ENCODE measurements at places on chromosomes 2 and 18.

- no peak for DNase-seq
Measured at GRCh38 chr18:5180254-5180653, 16.8 kb downstream of the AKAIN1 start.

- DNase-seq = no peak
Measured at GRCh38 chr2:222433332-222434173, 9.2 kb downstream of the SGPP2 start.

DNA sequence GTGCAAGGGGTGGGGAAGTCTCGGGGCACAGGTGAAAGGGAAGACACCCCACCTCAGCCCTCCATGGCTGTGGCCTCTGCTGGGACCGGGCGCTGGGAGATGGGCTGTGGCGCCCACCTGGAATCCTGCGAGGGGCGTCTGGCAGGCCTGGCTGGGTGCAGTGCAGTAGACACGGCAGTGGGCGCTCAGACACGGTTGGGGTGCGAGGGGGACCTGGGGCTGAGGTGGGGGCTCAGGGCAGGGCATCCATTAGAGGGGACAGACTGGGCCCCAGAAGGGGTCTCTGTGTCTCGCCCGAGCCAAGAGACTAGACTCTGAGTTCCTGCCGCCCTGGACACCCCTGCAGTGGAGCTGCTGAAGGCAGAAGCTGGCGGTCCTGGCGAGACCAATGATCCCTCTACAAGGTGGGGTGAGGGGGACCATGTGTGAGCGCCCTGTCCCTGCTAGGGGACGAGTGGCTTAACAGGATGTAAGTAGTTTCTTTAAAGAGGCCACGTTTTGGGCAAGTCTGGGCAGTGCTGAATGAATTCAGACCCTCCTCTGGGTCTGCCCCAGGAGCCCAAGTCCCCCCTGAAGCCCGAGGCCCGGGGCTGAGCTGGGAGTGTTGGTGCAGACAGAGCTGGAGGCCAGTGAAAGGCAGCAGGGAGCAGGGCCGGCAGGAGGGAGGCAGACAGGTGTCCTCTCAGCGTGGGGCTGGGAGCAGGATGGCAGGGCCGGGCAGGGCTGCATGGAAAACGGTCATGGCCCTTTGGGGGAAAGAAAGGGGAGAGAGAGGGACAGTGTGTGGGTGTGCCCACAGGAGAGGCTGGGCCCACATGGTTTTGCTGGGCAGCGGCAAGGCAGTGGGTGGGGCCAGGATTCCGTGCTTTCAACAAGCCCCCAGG lies 57.2 kb downstream of the HS6ST1 start:
- DNase-seq = no peak

DNA sequence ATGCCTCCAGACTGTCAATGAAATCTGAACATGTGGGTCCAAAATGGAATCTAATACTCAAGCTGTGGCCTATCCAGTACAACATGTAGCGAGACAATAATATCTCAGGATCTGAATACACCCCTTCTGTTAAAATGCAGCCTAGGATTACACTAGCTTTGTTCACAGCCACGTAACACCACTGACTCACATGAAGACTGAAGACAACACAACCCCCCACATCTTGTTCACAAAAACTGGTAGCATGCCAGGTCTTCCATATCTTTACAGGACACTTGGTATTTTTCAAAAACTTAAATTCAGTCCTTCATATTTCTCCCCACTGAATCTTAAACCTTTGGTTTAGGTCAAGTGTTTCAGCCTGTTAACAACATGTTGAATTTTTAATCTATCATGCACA lies 84.2 kb downstream of the SLC8A1 start:
- DNase-seq = no peak

DNA sequence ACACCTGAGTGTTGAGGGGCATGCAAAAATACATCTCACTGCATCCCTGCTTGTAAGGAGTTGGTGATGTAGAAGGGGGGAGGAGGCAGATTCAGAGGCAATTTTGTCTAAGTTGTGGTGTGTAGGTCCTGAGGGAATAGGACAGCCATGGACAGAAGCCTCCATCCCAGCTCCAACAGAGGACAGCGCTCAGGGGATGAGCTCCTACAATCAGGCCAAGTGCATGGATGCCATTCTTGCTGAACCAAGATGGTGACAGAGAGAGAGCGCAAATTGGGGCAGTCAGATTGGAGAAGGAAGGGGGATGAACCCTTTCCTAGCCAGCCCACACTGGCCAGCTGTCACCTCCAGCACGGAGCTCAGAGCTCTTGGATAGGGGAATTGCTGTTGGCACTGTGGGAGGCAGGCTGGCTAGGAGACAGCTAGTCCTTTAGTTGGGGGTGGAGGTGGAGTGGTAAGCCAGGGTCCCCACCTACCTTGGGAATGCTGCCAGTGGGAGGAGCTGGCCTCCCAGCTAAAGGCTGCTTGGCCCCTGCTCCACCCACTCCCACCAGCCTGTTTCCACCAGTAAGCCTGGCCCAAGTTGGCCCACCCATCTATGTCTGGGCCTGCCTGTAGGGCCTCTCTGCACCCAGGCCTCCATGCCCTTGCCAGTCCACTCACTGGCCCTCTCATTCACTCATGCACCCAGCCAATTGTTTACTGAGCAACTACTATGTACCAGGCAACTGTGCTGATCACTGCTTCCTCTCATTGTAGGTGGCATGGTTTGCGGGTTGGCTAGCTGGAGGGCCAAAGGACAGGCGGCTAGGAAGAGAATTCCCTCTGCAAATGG lies 2.5 kb upstream of the PER2 start:
- DNase-seq = no peak

GRCh38 chr18:65016631-65017371 lies 734.0 kb upstream of the CDH7 start:
- DNase-seq = no peak

- no peak for DNase-seq
Measured at GRCh38 chr2:167440382-167440781, 552.1 kb downstream of the XIRP2 start.

DNA sequence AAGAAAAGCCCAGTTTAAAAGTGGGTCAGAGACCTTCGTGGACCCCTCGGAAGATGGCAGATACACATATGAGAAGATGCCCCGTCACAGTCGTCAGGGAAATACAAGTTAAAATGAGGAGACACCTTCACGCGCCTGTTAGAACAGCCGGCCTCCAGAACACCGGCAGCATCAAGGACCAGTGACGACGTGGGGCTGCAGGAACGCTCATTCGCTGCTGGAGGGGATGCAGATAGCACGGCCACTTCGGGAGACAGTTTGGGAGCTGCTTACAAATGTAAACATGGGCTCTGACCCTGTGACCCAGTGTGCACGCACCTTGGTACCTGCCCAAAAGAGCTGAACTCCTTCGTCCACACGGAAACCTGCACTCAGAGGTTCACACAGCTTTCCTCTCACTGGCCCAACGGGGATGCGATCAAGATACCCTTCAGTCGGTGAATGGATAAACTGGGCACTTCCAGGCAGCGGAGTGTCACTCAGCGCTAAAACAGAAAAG lies 83.7 kb upstream of the CTDP1 start:
- DNase-seq = no peak

GRCh38 chr18:24083550-24083949 lies 55.3 kb upstream of the CABYR start:
- DNase-seq = no peak

DNA sequence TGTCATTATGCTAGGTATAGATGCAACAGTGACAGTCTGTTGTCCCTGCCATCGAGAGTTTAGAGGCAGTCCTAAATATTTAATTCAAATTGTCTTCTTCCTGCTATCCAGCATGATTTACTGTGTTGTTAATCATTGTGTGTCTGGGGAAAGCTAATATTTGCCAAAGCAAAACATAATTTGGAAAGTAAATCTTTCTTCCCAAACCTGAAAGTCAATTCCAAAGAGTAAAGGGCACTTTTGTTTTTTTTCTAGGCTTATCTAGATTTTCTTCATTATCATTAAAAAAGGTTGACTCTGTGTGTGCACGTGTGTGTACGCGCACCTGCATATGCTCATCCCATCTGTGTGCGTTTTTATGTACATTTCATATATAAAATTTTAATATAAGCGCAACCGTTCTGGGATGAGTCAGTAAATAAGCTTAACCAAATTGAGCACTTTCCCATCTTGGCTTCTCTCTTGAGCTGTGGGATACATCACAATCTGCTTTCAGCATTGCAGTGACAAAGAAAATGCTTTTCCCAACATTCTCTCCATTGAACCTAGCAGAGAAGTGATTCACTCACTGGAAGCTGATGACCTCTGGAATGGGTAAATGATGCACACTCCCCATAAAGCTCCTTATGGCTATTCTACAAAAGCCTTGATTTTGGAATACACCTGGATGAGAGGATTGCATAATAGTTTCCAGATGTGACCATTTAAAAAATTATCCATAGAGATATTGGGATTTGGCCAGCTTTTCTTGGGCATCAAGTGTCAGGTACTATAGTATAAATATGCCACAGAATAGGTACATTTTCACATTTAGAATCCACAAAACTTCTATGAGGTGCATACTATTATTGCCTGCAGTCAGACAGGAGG lies 488.4 kb downstream of the ADCYAP1 start:
- DNase-seq = no peak

GRCh38 chr18:6270771-6271216 lies 143.9 kb downstream of the L3MBTL4 start:
- no peak for DNase-seq

GRCh38 chr2:127678531-127678930 lies 3.2 kb upstream of the LIMS2 start:
- no peak for DNase-seq

- DNase-seq = no peak
Measured at GRCh38 chr2:16971722-16972234, 306.1 kb upstream of the CYRIA start.

- DNase-seq = no peak
Measured at GRCh38 chr2:233223059-233223894, 28.2 kb upstream of the ATG16L1 start.

DNA sequence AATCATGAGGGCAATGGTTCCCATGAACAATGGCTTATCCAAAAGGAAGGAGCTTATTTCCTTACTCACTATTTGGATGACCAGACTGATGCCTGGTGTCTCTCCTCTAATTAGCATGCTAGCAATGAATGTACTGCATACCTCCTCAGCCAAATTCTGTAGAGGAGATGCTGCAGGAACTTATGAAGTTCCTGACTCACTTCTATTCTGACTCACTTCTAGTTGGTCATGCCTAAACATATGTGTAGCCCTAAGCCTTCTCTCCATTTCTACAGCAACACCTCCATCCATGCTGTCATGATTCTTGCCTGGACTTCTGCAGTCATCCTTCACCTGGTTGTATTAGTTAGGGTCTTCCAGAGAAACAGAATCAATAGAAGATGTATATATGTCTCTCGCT lies 59.9 kb upstream of the MRPS9 start:
- no peak for DNase-seq

GRCh38 chr2:21175895-21176646 lies 52.3 kb downstream of the TDRD15 start:
- DNase-seq = no peak

- no peak for DNase-seq
Measured at GRCh38 chr2:72669121-72669520, 156.7 kb downstream of the EXOC6B start.

DNA sequence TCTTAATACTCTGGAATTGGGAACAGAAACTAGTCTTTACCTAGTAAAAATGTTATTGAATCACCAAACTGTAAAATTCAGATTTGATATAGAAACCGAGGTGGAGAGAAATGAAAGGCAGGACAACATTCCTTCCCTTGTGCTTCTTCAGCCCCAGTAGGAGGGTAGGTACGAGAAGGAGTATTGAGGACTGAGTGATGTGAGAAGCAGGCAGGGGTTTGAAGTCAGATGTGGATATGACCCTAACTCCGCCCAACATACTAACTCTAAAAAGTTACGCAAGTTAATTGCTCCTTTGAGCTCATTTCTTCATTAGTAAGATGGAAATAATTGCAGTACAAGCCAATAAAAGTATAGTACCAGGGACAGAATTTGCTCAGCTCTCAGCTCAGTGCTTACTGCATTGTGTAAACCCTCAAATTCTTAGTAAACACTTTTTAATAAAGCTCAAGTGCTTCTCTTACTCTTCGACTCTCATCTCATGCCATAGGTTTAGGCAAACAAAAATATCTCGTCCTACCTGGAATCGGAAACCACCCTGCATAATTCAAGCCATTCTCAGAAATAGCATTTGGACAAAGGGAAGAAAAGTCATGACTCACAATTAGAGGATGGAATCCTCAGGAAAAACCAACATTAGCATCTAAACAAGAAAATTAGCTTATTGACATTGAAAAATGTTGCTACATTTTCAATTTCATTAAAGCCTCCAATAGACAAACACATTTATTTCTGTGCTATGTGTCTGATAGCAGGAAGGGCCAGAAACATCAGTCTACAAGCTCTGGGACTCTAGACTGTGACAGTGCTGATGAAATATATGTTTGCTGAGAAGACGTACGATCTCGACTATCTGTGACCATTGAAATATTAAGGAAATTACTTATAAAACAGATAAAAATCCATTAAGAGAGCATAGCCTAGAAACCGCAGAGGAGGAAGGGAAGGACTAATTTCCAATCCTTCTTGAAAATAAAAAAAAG lies 161.3 kb downstream of the HNMT start:
- no peak for DNase-seq

GRCh38 chr2:207274530-207275189 lies 108.9 kb upstream of the KLF7 start:
- DNase-seq = no peak

DNA sequence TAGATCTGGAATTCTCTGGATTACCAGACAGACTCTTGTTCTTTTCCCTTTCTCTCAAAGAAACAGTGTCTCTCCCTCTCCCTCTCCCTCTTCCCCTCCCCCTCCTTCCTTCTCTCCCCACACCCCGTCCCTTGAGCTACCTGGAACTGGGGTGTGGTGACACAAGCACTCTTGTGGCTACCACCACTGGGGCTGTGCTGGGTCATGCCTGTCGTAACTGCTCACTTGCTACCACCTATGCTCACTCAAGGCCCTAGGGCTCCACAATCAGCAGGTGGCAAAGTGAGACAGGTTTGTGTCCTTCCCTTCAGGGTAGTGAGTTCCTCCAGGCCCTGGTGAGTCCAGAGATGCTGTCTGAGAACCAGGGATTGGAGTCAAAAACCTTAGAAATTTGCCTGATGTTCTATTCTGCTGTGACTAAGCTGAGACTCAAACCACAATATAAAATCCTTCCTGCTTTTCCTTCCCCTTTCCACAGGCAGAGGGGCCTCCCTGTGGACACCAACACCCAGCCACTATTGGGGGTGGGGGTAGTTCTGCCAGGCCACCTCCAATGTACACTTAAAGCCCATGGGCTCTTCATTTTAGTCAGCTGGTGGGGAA lies 70.8 kb downstream of the OXER1 start:
- DNase-seq = no peak

DNA sequence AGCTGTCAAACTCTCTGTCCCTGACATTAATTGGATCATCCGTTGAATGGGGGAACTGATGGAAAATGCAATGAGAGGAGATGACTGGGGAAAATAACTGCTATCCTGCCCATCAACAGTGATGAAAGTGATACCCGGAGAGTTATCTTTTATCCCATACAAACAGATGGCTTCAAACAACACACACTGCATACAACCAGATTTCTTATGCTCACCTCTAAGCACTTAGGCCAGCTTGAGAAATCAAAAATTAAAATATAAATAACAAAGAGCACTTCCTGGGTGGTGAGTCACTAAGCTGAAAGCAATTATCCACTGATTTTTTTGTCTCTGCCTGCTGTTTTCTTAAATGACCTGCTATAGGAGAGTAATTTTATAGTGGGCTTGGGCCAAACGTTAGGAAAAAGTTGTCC lies 237.6 kb upstream of the RGPD4 start:
- DNase-seq = no peak

All from hypothalamus (tissue), 51 donors.